ENCODE measurements at places on chromosomes 2 and 18. TPM values are rescaled to one million over a fixed set of nuclear protein-coding genes. Genes with fewer than 3 reads are reported as not detected.

DNA sequence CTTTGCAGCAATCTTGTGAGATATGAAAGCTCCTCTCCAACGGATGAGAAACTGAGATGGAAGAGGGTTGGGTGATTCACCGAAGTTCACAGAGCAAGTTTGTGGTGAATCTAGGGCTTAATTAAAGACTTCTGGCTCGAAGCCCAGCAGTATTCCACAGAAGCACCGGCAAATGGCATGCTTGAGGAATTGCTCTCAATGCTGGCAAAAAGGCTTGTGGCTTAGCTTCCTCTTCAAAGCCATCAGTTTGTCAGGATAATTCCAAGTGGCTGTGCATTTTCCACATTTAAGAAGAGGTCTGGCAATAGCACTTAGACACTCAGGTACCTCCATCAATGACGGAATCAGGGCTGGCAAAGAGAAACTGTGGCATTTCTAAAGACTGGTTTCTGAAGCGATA lies 98.7 kb upstream of the SLC66A3 start:
- DNase-seq: no peak

- no peak for DNase-seq
These were observed 94.9 kb upstream of the PAPOLG start for GRCh38 chr2:60661073-60661738.

- DNase-seq: no peak
These were observed 16.0 kb upstream of the LINC00305 start for GRCh38 chr18:64164883-64165282.

DNA sequence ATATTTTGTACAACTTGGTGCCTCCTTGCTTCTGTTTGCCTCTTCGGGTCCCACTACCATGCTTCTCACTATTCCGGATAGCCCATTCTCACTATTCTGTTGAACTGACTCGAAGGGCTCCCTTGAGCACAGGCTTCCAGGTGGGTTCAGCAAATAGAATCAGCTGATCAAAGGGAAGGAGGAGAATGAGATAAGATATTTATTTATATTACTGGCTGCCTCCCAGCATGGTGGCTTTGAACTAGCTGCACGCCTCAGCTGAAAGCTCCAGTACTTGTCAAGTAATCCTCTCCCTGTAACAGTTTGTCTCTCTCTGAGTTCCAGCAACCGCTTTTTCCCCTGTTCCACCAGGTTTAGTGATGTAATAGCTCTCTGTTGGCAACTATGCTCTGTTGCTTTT lies 187.8 kb upstream of the HNRNPA3 start:
- no peak for DNase-seq

GRCh38 chr2:230657462-230657861 lies 55.2 kb upstream of the CAB39 start:
- no peak for DNase-seq

DNA sequence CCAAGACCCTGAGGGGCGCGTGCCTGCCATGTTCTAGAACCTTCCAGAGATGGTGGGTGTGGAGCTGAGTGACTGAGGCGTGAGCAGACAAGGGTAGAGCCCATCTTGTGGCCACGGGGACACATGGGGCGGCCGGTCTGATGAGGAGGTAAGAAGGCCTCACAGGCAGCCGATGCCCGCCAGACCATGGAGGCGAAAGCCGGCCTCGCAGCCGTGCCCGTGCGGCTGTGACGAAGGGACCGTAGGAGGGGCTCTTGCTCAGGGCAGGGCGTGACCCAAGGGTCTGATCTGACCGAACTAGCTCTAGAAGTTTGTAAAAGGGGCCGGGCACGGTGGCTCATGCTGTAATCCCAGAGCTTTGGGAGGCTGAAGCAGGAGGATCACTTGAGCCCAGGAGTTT lies 19.6 kb downstream of the D2HGDH start:
- DNase-seq: no peak

- DNase-seq: no peak
These were observed 228.7 kb downstream of the FSIP2 start for GRCh38 chr2:185967335-185967734.

GRCh38 chr2:163808406-163808805 lies 72.6 kb upstream of the FIGN start:
- no peak for DNase-seq

- no peak for DNase-seq
These were observed 1045.7 kb upstream of the CELF4 start for GRCh38 chr18:38611036-38611964.

GRCh38 chr2:180682871-180683270 lies 297.5 kb upstream of the UBE2E3 start:
- DNase-seq: no peak

- no peak for DNase-seq
These were observed 109.8 kb upstream of the LMAN1 start for GRCh38 chr18:59468821-59469220.

DNA sequence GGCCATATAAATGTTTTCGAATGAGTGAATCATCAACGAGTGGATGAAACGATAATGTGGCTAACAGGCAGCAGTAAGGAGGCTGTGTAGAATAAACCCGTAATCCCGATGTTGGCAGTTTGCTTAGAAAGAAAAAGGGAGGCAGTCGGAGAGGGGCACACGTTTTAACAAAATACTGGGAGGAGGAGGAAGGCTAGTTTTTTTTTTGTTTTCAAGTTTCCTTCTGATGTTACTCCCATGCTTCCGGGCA lies 476 bp upstream of the MSH2 start:
- no peak for DNase-seq

GRCh38 chr2:85409845-85410583 lies at the start of gene CAPG:
TSS of gene CAPG (minus strand) at chr2:85410366. CDS start at chr2:85402145, 8,221 bp downstream.
- DNase-seq: no peak

DNA sequence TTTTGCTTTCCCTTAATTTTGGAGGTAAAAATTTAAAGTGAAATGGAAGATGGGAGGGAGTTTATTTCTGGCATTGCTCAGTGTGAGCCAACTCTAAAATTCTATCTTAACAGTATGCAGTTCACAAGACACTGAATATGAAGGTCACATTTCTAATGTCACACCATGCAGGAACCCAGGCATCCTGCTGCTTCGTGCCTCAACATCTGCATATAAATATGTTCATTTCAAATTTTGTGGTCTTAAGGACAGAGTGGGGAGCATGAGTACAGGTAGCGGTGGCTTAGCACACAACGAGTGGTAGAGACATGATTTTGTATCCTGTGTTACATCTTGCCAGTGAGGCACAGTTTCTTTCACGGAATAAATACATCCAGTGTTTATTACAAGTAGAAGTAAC lies 102.4 kb downstream of the ARL4C start:
- DNase-seq: no peak

- DNase-seq: no peak
These were observed 1624.2 kb upstream of the TMEFF2 start for GRCh38 chr2:193818801-193819499.

DNA sequence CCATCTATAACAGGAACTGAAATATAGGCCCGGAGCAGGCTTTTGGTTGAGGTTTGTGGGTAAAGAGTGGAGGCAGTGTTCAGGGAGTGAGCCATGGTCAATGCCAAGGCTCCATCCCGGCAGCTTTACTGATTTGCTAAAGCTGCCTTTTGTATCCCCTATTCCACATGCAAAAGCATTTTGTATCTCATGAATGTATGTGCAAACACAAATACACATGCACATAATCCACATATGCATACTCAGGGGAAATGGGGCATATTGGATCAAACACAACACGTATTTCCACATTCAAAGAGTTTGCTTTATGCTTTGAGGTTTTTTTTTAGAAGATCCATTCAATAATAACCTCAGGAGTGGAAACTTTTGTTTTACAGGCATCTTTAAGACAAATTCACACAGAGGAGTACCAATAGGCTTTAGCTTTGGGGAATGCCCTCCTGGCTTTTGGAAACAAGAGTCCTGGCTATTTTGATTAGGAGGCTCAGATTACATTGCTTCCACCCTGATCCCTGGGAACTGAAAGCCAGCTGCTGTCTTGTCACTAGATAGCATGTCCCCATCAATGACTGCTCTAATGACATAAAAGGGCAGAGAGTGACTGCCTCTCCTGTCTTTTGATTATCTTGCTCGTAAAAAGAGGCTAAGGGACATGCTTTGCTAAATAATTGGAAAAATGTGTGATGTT lies 263.2 kb downstream of the EN1 start:
- DNase-seq: no peak

DNA sequence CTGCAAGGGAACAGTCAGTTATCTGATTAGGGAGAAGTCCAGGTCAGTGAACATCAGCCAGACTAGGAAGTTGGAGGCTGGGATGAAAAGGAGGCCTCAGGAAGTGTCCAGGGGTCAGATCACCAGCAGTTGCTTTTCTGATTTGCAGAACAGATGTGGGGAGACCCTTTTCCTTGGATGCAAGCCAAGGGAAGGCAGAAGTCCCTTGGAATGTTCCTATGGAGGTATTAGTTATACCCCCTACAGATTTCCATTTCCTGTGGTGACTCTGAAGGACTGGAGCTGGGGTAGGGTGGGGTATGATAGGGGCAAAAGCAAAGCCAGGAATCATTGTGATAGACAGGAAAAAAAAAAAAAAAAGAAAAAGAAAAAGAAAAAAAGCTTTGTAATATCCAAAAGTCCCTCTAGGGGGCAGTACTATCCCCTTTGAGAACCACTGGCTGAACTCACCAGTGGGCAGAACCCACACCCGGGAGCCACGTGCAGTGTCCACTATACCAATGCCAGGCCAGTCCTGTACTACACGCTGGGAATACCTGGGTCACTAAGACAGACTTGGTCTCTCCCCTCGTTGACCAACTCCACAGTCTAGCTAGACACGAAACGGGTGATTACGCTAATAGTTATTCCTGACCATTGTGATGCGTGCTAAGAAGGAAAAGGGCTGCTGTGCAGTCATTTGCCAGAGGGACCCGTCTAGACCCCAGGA lies 7.4 kb downstream of the DYSF start:
- no peak for DNase-seq

DNA sequence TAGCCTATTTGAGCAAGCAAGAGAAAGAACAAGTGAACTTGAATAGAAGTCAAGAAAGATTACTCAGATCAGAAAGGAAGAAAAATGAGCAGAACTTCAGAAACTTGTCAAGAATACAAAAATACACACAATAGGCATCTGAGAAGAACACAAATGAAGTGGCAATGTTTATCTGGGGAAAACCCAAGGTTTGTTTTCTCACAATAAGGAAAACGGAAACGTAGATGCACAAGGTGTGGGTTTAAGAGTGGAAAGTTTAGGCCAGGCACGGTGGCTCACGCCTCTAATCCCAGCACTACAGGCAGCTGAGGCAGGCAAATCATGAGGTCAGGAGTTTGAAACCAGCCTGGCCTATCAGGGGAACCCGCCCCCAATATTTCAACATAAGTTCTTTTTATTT lies 159.5 kb upstream of the GYPC start:
- DNase-seq: no peak

RPIA gene
- total RNA-seq: 18.5 TPM

CFC1 gene
- total RNA-seq: 16.1 TPM

ANKRD30BL gene
- not detected for total RNA-seq

PLCL1 gene
- 2.0 TPM for total RNA-seq

ANKRD44 gene
- total RNA-seq: 12.2 TPM

ZNF521 gene
- 3.3 TPM for total RNA-seq

Data from body of pancreas (tissue), 4 donors.